Tibial artery (tissue), 4 donors: ENCODE measurements at places on chromosomes 4 and X.

DNA sequence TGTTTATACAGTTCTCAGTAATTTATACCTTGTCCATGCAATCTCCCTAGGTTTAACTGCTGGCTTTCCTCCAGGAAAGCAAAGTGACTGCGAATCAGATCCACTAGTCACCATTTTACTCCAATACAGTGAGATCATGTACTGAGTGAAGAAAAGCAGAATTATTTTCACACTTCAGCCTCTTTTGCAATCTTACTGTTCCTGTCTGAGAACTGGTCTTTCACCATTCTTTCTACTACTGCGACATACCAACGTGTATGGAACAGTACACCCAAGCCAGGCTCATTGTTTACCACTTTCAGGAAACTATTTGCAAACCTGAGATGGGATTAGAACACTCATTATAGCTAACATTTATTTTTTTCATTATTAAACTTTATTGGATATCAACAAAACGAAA, 8.0 kb upstream of the MSL3 start:
- no peak for DNase-seq

- DNase-seq: no peak
Measured at GRCh38 chr4:183249854-183250253, 70.2 kb downstream of the CLDN22 start.

GRCh38 chrX:5397409-5397808, 831.3 kb downstream of the NLGN4X start:
- DNase-seq: no peak

DNA sequence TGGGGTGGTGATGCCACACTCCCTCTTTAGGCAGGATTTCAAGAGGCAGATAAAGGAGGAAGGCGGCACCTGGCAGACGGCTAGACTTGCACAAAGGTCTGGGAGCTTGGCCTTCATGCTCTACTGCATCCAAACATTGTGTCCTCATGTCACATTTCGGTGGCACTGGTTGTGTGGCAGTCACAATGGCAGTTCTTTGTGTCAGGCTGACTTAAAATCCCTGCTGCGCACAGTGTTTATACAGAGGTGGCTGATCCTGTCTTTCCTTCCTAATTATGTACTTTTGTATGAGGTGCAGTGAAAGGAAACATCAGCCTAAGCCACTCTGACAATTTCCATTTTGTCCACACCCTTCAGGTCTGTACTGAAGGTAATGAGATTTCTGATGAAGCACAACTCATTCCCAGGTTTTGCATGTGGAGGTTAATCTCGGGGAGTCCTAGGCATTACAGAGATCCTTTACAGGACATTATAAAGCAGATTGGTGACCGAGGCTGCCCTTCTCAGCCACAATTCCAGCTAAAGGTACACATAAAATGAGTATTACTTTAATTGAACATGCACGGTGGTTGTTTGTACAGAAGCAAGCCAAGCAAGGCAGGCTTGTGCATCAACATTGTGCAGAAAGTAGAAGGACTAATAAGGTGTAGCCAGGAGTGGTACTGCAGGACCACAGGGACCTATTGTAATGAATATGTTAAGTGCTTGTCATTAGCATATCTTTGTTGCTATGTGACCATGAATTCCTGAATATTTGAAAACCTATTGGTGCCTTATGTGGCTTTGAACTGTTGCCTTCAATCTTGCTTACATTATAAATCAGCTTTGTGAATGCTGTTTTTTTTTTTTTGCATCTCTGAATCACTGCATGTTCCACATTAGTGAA, 147.6 kb downstream of the STK32B start:
- no peak for DNase-seq

GRCh38 chrX:150574559-150575418, 6.4 kb downstream of the MTM1 start:
- DNase-seq: no peak

- DNase-seq: no peak
Measured at GRCh38 chr4:47104986-47105385, 73.6 kb downstream of the GABRB1 start.

DNA sequence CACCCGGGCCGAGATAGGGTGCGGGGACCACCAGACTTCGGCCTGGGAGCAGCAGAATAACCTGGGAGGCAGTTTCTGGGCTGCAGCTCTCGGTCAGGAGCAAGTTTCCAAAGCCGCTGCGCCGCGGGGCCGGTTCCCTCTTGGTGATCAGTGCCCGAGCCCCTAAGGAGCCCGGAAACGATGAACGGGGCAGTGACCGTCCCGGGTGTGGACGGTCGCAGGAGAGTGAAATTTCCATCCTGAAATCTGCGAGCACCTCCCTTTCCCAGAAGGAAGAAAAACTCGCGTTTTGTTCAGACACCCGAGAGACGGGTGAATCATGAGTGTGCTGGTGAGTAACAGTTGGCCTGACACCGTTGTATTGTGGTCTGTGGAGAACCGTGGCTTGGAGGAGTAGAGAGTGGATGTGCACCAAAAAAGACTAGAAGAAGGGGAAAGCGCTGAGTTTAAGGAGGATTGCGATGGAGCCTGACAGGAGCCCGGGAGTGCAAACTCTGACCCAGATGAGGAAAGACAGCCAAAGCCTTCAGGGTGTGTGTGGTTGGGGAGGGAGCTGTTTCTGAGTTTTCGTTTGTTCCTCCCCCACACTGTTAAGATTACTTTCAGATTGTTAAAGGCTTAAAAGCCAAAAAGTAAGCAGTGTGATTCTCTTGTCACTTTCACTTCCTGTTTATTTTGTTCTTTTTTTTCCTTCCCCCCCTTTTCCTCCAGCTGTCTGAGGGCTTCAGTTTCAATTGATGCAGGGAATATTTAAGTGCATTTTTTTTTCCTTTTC, 828 bp downstream of the MCUB start:
- no peak for DNase-seq

- no peak for DNase-seq
Measured at GRCh38 chr4:161604516-161605300, 559.1 kb downstream of the FSTL5 start.

DNA sequence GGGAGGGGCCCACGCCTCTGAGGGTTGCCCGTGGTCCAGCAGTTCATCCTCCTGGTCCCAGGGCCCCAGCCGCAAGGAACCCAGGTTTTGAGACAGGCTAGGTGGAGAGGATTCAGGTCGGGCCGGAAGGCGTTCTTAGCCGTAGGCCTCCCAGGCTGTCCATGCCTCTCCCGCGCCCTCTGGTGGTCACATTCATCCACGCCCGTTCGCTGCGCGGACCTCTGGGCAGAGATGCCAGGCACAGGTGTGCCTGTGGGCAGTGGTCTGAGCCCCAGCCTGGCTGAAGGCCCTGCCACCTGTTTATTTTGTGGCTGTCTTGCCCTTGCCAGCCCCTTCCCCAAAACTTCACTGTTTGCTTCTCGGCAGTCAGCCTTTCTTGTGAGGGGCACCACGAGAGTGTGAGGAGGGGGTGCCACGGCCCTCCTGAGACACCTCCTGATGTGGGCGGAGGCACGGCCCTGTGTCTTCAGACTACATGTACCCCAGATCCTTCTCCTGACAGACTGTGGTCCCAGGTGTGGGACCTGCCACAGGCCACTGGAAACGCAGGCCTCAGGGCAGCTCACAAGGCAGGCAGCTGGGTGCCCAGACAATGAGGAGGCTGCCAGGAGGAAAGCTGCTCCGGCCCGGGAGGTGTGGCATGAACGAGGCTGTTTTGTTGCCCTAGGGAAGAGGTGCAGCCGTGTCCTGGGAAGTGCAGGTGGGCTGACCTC, 5.0 kb downstream of the UVSSA start:
- peak; percentile 87 for DNase-seq

DNA sequence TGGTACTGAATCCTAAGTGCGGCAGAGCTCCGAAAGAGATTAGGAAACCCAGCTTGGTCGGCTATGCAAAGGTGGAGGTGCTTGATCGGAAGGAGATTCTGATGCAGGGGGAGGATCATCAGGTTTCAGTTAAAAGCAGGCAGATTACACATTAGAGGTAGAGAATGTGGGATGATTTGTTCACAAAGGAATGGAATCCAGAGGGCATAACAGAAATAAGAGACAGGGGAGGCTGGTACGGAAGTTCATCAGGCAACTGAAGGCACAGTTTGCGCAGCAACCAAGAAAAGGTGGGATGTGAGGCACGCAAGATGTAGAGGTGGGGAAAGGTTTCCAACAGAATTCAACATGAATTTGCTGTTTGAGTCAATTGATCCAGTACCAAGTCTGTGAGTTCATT, 424 bp upstream of the ZNF330 start:
- DNase-seq: no peak

- no peak for DNase-seq
Measured at GRCh38 chr4:138963412-138963811, 52.2 kb upstream of the NOCT start.

DNA sequence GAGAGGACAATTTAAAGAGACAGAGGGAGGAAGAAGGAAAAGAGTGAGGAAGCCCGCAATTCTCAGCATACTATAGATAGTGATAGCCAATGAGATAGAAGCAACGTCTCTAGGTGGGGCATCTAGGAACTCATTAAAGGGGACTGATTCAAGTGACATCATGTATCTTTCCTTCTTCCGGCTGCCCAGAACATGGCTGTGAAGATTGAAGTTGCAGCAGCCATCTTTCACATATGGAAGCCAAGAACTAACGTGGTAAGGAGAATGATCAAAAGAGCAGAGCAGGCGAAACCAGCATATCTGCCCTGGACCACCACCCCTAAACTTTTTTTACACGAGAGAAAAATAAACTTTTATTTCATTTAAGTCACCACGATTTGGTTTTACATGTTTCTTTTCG, 133.8 kb downstream of the DDX53 start:
- DNase-seq: no peak

GRCh38 chr4:67861513-67861912, 22.3 kb downstream of the TMPRSS11D start:
- DNase-seq: no peak

DNA sequence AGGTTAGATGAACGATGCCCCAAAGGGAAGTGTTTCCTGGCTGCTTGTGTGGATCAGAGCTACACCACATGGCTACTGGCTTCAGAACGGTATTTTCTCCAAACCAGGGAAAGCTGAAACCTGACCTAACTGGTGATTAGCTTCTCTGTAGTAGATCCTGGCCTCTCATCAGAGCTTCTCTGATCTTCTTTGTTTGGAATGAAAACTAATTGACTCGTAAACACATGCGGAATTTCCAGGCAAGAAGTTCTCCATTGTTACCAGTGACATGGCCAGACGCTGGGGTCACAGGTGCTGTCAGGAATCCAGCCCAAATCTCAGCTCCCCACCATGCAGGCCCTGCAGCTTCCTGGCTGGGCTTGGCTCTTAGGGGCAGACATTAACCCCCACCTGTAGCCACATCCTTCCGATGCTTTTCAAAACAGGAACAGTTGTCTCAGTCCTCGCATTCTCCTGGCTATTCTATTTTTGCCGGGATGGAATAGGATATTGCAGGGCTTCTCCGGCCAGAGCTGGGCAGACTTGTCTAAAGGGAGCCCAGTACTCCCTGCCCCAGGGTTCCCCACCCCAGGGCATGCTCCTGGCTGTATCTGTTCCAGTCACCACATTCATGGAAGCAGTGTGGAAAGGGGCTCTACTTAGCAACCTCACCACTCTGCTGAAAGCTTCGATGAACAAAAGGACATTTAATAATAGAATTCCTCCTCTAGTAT, 305.4 kb upstream of the F9 start:
- DNase-seq: no peak

GRCh38 chrX:21305799-21306336, 68.3 kb upstream of the CNKSR2 start:
- DNase-seq: no peak

GRCh38 chr4:72446353-72447055, 122.5 kb downstream of the ADAMTS3 start:
- no peak for DNase-seq

- DNase-seq: no peak
Measured at GRCh38 chr4:156575430-156576073, 396.0 kb downstream of the PDGFC start.

DNA sequence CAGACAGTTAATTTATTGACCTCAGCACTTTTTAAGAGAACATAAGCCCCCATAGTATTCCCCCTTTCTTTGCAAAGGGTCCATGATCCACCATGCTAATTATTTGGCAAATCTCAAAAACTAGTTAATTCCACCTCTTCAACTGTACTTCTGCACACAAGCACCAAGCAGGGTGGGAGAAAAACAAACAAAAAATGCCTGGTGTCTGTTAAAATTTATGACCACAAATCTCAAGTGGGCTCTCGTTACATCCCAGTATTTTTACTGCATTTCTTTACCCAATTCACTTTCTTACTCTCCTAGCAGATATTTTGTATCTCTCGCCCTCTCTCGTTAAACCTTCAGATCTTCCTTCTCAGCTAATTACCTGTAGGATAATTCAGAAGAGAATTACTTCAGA, 6.1 kb downstream of the ARSJ start:
- DNase-seq: no peak

DNA sequence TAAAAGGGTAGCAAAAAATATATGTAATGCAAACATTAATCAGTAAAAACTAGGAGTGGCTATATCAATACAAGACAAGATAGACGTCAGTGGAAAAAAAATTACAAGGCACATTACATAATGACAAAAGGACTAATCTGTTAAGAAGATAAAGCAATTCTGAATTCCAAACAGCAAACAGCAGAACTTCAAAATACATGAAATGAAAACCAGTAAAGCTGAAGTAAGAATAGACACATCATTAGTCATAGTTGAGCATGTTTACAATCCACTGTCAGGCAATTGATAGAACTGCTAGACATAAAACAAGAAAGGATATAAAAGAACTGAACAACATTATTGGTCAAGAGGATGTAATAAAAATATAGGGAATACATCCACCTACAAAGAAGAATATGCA, 12.2 kb downstream of the SULT1B1 start:
- no peak for DNase-seq

DNA sequence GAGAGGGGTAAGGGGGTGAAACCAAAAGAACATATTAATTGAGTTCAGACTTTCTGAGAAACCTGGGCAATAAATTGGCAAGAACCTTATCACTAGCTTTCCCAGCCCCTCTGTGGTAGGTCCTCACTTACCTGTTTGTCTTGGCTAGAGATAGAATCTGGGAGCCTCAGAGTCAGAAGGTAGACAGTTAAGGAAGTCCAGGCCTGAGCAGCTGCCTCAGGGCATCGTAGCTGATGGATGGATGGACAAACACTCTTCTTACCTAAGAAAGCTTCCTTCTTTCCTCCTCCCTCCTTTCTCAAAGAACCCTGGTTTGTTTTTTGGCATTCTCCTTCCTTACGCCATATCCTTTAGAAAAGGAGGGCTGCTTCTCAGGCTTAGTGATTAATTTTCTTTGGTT, 24.4 kb downstream of the FRAS1 start:
- DNase-seq: no peak

GRCh38 chr4:33512397-33512796, 2731.9 kb downstream of the ARAP2 start:
- DNase-seq: no peak

DNA sequence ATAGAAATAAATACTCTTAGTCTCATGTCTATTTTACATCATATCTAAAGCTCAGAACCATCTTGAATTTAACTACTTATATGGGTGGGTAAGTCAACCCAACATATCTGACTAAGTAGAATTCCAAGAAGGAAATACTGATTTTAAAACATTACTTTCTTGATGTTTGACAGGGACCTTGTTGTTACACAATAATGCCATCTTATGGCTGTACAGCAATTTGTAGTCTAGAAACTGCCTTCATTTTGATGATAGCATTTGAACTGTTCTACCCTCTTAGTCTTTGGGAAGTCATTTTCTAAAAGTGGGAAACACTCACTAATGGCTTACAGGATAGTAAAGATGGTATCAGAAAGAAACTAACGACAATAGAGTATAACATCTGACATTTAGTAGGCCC, 929.5 kb downstream of the DMD start:
- DNase-seq: no peak

- no peak for DNase-seq
Measured at GRCh38 chrX:40391662-40392061, 189.1 kb upstream of the ATP6AP2 start.
